ENCODE measurements at places on chromosomes 5 and 9.

- no peak for DNase-seq
Observed at GRCh38 chr9:20742833-20743232, 58.8 kb downstream of the FOCAD start.

GRCh38 chr9:37988602-37989001 is 80.4 kb downstream of the SHB start:
- DNase-seq = no peak

- no peak for DNase-seq
Observed at GRCh38 chr5:140213370-140213983, 38.5 kb downstream of the CYSTM1 start.

GRCh38 chr5:106849266-106849665 is 821.5 kb downstream of the EFNA5 start:
- DNase-seq = no peak

DNA sequence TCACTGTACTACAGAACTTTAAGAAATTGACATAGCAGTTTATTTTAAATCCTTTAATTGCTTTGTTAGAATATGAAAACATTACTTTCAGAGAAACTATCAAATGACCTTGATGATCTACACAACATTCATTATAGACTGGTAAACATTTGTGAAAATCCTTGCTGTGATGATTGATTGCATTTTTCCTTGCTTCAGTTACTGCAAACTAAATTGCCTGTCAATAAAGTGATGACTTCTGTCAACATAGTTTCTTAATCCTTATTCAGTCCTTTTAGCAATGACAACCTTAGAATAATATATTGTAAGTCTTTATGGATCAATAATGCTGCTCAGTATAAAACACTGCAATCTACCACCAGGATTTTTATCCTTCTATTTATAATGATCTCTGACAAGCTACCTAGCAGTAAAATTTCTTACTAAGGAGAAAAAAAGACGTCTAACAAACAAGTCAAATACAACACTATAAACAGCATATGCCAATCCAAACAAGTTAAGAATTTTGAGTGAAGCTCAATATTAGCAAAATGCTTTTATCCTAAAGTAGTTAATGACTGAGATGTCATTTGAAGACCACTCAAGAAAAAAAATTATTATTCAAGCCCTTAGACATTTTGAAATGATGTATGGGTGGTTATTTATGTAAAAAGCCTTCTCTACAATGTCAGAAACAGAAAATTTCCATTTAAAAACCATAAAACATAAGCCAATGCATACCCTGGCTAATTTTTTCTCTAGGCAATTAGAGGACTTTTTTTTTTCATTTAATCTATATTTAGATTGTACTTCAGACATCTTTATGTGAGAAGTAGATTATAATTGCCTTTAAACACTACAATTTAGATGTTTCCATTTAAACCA is 105.5 kb downstream of the FBXL17 start:
- DNase-seq = no peak

DNA sequence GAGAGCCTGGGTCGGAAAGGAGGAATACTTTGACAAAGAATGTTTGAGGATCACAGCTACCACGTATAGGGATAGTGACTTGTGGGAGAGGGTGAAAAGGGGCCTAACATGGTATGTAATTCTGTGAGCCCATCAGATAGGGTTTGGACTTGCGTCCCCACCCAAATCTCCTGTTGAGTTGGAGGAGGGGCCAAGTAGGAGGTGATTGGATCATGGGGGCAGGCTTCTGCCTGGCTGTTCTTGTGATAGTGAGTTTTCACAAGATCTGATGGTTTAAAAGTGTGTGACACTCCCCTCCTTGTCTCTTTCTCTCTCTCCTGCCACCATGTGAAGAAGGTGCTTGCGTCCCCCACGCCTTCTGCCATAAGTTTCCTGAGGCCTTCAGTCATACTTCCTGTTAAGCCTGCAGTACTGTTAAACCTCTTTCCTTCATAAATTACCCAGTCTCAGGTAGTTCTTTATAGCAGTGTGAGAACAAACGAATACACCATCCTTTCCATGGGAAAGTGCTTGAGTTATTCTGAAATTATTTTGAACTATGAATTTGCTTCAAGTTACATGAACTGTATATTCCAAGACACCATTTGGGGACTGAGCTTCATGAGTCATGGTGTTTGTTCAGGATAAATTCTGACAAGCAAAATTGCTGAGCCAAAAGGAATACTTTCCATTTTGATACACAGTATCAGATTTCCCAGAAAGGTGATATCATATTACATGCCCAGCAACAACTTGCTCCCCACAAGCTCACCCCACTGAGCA is 68.8 kb upstream of the SSBP2 start:
- DNase-seq = no peak

DNA sequence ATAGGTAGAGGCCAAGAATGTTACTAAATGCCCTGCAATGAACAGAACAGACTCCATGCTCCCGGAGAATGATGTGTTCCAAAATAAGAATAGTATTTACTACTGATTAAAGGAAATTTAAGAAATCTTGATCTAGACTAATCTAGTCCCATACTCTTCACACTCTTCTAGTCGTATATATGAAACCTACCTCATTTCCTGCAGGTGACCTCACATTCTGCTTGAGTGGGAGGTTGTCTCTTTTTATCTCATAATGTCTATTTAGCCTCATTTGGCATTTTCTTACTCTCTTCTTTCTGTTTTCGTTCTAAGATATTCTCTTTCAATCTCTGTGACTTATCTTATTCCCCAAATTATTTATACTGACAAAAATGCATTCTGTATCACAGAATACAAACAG is 9.2 kb upstream of the SHOC1 start:
- no peak for DNase-seq

- DNase-seq = no peak
Observed at GRCh38 chr5:143161885-143162540, 241.5 kb downstream of the NR3C1 start.

- DNase-seq = no peak
Observed at GRCh38 chr5:173964506-173964905, 24.5 kb upstream of the C5orf47 start.

GRCh38 chr9:112168197-112168596 is 6.9 kb downstream of the SUSD1 start:
- no peak for DNase-seq

DNA sequence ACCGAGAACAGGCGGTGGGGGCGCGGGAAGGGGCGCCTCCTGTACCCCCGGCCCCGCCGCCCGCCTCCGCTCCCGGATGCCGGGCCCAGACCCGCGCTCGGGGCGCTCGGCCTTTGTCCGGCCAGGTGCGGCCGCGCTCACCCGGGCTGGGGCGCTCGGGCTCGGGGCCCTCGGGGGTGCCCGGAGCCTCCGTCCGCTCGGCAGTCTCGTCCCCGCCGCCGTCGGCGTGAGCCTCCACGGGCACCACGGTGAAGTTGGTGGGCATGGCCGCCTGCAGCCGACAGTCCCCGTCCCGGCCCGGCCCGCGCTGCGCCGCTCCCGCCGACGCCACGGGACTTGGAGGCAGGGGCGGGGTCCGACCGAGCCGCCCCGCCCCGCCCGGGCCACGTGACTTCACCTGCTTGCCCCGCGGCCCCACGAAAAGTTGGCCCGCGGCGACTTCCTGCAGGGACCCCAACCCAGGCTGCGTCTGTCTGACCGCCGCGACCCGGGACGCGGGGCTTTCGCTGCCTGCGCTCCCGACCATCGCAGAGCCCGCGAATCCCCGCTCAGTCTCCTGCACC is at the start of gene SLC12A7:
Gene SLC12A7, minus strand, starts transcription at position 337 of the 563 bp plus-strand sequence. Its CDS starts 72 bp downstream, at position 265.
- no peak for DNase-seq

- no peak for DNase-seq
Observed at GRCh38 chr5:73388306-73388684, 60.3 kb downstream of the FOXD1 start.

GRCh38 chr9:36217256-36217968 is 26.7 kb downstream of the CLTA start:
- DNase-seq = no peak

DNA sequence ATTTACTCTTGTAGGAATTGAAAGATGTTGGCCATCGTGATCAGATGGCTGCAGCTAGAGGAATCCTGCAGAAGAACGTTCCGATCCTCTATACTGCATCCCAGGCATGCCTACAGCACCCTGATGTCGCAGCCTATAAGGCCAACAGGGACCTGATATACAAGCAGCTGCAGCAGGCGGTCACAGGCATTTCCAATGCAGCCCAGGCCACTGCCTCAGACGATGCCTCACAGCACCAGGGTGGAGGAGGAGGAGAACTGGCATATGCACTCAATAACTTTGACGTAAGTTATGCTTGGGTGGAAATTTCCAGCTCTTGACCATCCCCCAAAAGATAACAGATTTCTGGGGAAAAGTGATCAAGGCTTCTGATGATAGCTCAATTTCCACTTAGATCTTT is 50.6 kb downstream of the LRRTM2 start:
- no peak for DNase-seq

- DNase-seq = no peak
Observed at GRCh38 chr9:82410306-82410705, 421.7 kb downstream of the SPATA31D1 start.

GRCh38 chr5:15518786-15519185 is 18.8 kb downstream of the FBXL7 start:
- no peak for DNase-seq

GRCh38 chr5:174501461-174502069 is 222.8 kb upstream of the MSX2 start:
- DNase-seq = no peak

GRCh38 chr5:120055858-120056257 is 408.2 kb upstream of the PRR16 start:
- no peak for DNase-seq

- DNase-seq = no peak
Observed at GRCh38 chr5:55173687-55174230, 782 bp upstream of the CDC20B start.
